NCI-H2171 (cell line): ENCODE measurements at places on chromosomes 7 and 10.

DNA sequence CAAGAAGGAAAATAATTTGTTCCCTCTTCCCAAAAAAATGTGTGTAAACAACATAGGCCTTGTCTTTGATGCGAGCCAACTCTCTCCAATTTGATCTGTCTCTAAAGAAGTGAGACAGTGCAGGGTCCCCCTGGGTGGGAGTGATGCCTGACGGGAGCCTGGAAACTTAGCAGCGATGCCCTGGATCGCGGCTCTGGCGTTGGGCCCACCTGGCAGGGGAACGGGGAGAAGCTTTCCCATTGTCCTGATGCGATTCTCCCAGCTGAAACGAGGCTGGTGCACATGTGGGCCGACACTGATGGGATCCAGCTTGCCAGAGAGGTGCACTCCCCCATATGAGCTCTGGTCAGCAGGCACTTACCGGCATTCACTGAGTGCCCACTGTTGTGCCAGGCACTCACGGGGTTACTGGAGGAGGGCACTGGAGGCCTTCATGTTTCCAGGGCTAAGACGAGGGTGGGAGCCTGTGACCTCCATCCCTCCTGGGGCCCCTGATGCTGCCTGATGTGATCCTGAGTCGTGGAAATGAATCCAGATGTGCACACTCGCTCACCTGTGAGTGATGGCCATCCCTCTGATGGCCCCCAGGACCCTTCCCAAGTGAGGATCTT is 132.8 kb downstream of the PTPN20 start:
- no peak for DNase-seq

GRCh38 chr10:120039826-120040225 is 147.3 kb downstream of the SEC23IP start:
- DNase-seq, result no peak

GRCh38 chr7:26381476-26382353 is 90.1 kb downstream of the SNX10 start:
- no peak for DNase-seq

GRCh38 chr10:76197293-76197692 is 765.9 kb downstream of the LRMDA start:
- DNase-seq, result no peak

DNA sequence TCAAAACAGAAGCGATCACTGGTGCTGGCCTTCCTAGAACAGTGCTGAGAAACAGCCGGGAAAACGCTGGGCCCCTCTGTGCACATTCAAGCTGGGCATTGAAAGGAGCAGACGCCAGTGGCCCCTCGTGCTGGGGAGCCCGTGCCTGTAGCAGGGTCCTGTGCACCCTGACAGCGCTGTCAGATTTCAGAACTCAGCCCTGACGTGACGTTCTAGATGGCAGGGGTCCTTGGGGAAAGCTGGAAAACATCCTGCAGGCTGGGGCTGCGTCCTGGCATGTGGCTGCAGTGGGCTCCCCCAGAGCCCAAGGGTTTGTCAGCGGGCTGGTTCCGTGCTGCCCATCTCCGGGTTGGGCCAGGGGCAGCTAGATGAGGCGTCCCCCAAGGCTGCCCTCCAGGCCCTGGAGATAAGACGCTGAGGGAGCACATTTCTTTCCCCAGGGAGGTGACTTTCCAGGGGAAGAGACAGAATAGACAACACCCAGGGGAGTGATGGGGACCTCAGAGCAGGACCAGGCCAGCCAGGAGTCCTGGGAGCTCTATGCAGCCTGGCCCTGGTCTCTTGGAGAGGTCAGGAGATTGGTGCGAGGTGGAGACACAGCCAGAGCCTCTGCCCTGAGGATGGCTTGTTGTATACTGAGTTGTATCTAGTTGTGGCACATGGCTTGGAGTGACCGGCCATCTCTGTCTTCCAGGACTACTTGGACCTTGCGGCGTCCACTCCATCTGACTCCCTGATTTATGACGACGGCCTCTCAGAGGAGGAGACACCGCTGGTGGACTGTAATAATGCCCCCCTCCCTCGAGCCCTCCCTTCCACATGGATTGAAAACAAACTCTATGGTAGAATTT is 12.1 kb upstream of the CSGALNACT2 start:
- DNase-seq, result no peak

DNA sequence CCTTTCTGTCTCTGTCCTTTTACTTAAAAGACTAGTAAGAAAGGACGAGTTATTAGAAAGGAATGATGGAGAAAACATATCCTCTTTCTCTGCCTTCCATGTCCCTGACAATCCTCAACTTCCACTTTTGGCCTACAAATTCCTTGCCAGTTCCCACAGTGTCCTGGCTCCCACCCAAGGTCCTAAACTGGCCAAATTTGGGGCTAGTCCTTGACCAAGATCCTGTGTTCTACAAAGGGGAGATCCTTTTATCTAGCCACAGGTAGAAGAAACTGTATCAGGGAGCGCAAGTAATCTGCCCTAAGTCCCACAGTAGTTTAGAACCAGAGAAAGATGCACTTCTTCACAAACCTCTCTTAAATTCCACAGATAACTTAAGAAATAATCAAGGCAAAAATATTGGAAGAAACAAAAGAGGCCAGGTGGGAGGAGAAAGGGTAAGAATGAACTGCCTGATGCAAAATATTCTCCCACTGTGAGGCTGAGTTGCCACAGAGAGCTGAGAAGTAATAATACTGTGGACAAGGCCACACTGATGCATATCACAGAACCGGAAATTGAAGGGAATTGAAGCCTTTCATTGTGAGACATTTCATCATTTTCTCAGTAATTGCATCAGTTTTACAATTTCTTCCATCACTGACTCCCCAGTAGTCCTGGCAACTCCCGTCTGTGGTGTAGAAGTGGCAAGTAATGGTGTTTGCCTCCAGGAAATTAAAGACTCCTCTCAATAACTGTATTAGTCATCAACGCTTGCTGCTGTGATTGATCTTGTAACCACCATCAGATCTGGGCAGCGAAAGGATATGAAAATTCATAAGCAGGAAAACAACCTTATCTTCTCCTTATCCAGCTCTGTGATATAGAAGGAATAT is 47.2 kb downstream of the DNAJC12 start:
- DNase-seq, result no peak

GRCh38 chr10:71390921-71391690 is 5.6 kb upstream of the CDH23 start:
- DNase-seq, result no peak

- peak; percentile 35 for DNase-seq
Observed at GRCh38 chr7:94289071-94289470, 105.6 kb upstream of the COL1A2 start.

DNA sequence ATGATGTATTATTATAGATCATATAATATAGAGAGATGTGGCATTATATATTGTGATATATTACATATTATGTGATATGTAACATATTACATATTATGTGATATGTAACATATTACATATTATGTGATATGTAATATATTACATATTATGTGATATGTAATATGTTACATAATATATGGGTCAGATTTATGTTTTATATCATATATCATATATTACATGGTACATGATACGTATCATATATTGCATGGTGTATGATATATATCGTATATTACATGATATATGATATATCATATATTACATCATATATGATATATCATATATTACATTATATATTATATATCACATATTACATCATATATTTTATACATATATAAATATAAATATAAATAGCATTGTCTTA is 164.1 kb upstream of the NEBL start:
- no peak for DNase-seq
